ENCODE measurements at places on chromosomes 5 and 9. TPM values are rescaled to one million over a fixed set of nuclear protein-coding genes. Genes with fewer than 3 reads are reported as not detected.

The PCDHGA8 gene
- 0.64 TPM for total RNA-seq

The PCDHB2 gene
- 2.2 TPM for total RNA-seq

The RNF38 gene
- total RNA-seq, result 15.5 TPM

The F12 gene
- total RNA-seq, result 32.8 TPM

The LCN10 gene
- 1.3 TPM for total RNA-seq

Data from esophagus mucosa (tissue), 1 donor.